ENCODE measurements at places on chromosomes 1 and 21.
A peak's percentile ranks its signal among the peaks of the same experiment; 100 is the strongest.

- no peak for ATAC-seq
Measured at GRCh38 chr1:215888159-215888558, 321.1 kb downstream of the KCTD3 start.

- ATAC-seq, result no peak
Measured at GRCh38 chr1:7094509-7094908, 309.3 kb downstream of the CAMTA1 start.

DNA sequence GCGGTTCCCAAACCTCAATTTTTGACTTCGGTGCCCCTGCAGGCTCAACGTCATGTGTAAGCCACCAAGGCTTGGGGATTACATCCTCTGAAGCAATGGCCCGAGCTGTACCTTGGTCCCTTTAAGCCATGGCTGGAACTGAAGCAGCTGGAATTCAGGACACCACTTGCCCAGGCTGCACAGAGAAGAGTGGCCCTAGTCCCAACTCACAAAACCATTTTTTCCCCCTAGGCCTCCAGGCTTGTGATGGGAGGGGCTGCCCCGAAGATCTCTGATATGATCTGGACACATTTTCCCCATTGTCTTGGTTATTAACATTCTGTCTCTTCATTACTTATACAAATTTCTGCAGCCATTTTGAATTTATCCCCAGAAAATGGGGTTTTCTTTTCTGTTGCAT lies 233.3 kb upstream of the ADGRL4 start:
- no peak for ATAC-seq

DNA sequence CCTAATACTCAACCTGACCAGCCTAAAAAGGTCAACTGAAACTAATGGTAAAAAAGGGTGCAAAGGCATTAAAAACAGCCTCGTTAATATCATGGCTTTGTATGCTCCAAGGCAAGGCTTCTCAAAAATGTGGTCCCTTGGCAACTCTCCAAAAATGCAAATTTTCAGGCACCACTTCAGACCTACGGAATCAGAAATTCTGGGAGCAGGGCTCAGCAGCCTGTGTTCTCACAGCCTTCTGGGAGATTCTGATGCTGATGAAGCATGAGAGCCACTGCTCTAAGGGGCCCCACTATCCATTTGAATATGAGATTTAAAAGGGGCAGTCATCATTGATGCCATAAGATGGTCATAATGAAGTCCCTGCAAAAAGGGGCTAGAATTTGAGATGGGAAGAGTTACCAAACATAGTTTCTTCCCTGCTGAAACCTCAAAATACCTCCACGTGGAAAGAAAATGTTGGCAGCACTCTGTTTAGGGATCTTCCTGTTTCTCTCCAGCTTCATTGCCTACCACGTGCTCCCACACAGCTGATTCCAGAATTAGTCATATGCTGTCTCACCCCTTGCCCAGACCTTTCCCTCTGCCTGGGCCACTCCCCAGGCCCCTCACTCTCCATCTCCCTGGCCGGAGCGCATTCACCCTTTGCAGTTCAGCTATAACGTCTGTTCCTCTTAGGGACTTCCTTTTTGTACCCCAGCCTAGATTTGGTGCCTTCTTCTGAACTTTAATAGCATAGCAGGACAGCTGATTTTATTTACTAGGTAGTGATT lies 46.7 kb downstream of the PHC2 start:
- ATAC-seq, result no peak

DNA sequence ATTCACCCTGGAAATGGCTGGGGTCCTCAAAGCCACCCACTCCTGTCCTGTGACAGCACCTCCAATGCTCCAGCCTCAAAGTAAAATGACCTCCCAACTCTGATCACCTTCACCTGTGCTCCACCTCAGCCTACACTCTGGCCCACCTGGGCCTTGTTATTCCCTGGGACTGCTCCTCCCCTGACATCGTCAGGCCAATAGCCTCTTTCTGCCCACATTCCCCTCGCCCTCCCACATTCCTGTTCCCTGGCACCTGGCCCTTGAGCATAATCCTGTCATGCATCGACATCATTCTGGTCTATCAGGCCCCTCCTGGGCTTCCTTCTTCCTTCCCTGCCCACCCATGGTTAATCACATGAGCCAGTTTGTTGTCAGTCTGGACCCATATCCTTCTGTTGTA lies 13.2 kb upstream of the BCAR3 start:
- no peak for ATAC-seq

- ATAC-seq, result no peak
Measured at GRCh38 chr1:45656573-45657226, 29.6 kb downstream of the GPBP1L1 start.

- ATAC-seq, result no peak
Measured at GRCh38 chr1:26049531-26050247, 3.8 kb upstream of the SLC30A2 start.

GRCh38 chr1:6259491-6260362 lies 1.2 kb downstream of the GPR153 start:
- peak; percentile 65 for ATAC-seq

- ATAC-seq, result no peak
Measured at GRCh38 chr21:26732432-26733221, 112.6 kb downstream of the ADAMTS1 start.

Measured in activated CD4-positive, CD25-positive, alpha-beta regulatory T cell treated with anti-CD3 and anti-CD28 coated beads, Interleukin-2, amount 50 U/mL, for 24 hours (primary cell).